ENCODE measurements at places on chromosomes 5 and 9.
A peak's percentile ranks its signal among the peaks of the same experiment; 100 is the strongest.

- no peak for DNase-seq
Observed at GRCh38 chr5:178182158-178182876, 4.9 kb downstream of the GMCL2 start.

- no peak for DNase-seq
Observed at GRCh38 chr5:53303105-53303504, 177.3 kb upstream of the FST start.

DNA sequence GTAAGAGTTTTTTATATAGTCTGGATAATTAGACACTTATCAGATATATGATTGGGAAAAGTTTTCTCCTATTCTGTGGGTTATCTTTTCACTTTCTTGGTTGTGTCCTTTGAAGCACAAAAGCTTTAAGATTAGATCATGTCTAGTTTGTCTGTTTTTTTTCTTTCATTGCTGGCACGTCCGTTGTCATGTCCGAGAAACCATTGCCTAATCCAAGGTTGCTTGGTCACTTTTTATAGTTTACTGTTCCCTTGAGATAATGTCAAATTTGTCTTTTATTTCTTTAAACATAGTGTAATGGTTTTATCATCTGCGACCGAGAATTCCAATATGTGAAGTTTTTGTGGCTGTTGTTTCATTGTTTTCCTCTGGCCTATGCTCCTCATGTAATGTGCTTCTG, 28.8 kb downstream of the GARNL3 start:
- no peak for DNase-seq

DNA sequence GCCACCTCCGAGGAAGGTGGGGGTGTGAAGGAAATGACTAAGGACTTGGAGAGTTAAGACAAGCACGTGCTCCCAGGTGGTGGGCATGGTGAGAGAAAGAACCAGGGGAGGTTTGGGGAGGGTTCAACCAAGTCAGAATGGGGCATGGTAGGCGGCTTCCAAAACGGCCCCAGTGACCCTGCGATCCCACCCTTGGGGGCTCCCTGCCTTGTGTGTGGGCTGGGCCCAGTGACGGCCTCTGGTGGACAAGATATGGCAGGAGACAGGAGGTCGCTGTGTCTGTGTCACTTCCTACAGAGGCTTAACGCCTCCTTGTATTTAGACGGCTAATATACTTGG, 51.3 kb upstream of the IRX4 start:
- DNase-seq, result no peak

DNA sequence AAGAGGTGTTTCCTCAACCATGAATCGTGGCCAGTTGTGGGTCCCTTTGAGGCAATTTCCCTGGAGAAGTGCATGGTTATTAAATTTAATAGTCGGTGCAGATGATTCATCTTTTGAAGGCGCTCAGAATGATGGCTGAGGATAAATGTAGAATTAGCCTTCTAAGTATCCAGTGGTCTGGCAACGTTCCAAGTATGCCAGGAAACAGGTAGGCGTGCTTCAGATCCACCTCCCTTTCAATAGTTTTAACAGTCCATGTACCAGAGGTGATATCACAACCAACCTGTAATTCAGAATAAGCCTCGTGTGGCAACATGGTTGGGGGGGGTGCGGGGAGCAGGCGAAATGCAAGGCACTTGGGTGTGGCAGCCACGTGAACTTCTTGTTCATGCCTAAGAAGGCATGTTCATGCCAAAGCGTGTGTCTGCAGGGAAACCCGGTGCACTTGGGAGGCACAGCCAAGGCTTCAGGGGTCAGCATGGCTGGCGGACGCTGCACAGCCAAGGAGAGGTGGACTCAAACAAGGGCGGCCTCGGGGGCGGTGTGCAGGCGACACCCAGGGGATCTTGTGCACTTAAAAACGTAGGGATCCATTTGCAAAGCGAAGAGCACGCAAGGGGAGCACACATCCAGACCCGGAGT, 5.2 kb upstream of the NKD2 start:
- DNase-seq, result no peak

- no peak for DNase-seq
Observed at GRCh38 chr9:72371151-72371550, 6.1 kb upstream of the ZFAND5 start.

GRCh38 chr5:27125856-27126255, 87.5 kb upstream of the CDH9 start:
- no peak for DNase-seq

- DNase-seq, result no peak
Observed at GRCh38 chr5:52839285-52839684, 51.6 kb downstream of the ITGA1 start.

- DNase-seq, result peak; percentile 13
Observed at GRCh38 chr9:109182940-109183798, 16.1 kb upstream of the FRRS1L start.

- DNase-seq, result no peak
Observed at GRCh38 chr9:108621991-108622855, 233.6 kb downstream of the ACTL7B start.

- peak; percentile 55 for DNase-seq
Observed at GRCh38 chr5:1152771-1153282, 41.0 kb upstream of the SLC12A7 start.

DNA sequence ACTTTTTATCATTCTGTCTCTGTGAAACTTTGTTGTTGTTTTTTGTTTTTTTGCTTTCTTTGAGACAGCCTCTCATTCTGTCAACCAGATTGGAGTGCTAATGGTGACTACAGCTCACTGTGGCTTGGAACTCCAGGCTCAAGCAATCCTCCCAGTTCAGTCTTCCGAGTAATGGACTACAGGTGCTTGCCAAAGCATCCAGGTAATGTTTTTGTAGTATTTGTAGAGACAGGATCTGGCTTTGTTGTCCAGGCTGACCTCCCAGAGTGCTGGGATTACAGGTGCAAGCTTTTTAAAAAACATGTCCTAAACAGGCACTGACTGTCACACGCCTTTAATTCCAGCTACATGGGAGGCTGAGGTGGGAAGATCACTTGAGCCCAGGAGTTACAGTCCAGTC, 235.1 kb downstream of the MEF2C start:
- no peak for DNase-seq

DNA sequence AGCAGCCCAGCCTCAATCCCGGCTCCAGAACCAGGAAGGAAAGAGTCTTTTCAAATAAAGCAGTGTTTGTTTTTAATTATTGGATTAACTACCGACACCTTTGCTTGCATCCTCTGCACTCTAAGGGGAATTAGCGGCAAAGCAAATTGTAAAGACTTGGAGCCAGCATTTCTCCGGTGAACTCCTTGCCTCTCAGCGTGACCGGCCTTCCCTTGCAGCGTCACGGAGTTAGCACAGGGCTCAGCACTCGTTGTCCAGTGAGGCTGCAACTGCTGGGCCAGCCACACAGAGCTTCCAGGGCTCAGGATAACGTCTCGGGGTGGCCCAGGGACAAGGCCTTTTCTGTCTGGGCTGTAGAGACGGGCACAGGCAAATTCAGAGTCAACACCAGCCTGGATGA, 180.6 kb downstream of the OLFM1 start:
- no peak for DNase-seq

DNA sequence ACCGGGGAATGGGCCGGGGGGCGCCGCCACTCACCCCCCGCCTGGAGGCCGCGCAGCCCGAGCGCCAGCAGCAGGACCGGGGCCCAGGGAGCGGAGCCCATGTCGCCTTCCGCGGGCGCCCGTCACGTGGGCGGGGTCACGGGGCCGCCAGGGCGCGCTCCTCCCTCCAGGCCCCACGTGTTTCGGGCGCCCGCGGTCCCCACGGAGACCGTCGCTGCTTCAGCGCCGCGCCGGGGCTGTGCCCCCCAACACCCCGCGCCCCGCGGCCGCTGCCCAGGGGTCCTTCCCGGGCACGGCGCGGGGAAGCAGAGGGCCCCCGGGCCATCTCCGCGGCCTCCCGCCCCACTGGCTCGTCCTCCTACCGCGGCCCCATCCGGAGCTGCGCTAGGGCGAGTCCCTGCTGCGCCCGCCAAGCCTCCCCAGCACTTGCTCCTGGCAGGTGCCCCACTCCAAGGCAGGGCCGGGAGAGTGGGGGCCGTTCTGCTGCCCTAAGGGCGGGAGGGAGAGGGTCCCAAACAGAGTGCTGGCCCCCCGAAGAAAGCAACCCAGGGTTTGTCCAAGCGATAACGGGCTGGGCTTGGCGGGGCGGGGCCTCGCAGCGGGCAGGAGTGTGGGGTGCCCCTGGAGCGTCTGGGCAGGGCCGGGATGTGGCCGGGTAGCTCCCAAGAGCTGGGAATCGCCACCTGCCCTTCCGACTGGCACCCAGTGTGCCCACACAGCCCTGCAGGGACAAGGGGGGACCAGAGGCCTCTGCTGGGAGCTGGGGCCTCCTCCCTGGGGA, at the start of gene DPP7:
DPP7 (minus strand) TSS at position 121 of the 781 bp plus-strand sequence; CDS start at position 101, 20 bp downstream.
- peak; percentile 59 for DNase-seq

DNA sequence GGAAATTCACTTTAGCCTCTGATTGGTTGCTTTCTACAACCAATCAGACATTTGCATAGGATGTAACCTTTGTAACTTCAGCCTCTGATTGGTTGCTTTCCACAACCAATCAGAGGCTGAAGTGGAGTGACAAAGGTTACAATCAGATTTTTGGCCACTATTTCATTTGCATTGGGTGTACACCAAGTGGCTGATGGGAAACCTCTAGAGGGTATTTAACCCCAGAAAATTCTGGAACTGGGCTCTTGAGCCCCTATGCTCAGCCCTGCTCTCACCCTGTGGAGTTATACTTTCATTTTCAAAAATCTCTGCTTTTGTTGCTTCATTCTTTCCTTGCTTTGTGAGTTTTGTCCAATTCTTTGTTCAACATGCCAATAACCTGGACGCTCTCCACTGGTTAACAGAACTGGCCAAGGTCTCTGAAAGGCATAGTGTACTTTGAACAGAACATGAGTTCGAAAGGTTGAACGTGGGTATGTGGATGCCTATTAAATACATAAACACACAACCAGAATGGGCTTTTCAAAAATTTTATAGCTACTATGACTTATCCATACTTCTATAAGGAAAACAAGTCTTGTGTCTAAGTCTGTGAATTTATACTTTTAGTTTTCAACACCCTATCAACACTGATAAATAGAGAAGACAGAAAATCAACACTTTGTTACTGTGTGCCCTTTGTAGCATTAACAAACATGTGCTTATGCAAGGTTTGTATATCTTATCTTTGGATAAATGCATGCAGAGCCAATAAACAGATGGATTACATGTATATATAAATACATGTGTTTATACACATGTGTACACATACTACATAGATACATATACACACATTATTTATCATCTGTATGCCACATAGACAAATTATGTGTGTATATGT, 568.1 kb downstream of the CTNND2 start:
- no peak for DNase-seq

DNA sequence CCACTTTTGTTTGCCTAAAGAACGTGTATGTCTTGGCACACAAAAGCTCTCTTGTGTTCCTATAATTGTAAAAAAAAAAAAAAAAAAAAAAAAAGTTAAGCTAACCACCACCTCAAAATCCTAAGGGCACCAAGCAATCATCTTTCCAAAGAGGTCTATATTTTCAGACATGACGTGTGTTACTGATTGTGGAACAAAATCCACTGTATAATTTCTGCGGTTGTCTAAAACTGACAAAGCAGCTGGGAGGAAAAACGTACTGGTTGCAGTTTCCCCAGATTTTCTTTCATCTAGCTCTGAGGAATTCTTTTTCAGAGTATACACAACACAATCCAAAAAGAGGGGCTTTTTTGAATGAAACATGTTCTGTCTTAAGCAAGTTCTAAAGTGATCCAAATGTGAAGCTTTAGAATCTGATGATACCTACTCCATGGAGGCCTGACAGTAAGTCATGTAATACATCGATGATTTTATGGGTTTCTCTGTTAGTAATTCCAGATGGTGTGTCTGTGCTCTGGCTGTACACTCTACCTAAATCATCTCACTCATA, 375.6 kb upstream of the NUDT12 start:
- no peak for DNase-seq

GRCh38 chr9:131324736-131325679, 35.5 kb downstream of the PLPP7 start:
- no peak for DNase-seq

DNA sequence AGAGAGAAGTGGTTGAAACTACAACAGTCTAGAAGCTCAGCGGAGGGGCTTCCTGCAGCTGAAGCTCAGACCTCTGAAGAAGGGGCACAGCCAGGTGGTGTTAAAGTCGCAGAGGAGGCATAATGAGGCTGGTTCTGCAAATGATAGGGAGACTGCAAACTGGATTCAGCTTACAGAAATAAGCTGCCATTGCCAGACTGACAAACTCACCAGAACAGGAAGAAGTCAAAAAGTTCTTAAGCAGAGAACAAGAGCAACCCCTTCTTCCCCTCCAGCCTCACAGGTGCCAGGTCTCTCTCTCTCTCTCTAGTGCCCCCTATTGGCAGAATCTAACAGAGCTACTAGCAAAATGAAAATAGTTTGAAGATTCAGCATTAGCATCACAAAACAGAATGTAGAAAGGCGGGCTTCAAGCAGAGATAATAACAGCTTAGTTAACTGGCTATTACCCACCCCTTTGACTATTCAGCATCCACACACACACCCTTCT, 76.7 kb downstream of the GRAMD2B start:
- DNase-seq, result no peak

DNA sequence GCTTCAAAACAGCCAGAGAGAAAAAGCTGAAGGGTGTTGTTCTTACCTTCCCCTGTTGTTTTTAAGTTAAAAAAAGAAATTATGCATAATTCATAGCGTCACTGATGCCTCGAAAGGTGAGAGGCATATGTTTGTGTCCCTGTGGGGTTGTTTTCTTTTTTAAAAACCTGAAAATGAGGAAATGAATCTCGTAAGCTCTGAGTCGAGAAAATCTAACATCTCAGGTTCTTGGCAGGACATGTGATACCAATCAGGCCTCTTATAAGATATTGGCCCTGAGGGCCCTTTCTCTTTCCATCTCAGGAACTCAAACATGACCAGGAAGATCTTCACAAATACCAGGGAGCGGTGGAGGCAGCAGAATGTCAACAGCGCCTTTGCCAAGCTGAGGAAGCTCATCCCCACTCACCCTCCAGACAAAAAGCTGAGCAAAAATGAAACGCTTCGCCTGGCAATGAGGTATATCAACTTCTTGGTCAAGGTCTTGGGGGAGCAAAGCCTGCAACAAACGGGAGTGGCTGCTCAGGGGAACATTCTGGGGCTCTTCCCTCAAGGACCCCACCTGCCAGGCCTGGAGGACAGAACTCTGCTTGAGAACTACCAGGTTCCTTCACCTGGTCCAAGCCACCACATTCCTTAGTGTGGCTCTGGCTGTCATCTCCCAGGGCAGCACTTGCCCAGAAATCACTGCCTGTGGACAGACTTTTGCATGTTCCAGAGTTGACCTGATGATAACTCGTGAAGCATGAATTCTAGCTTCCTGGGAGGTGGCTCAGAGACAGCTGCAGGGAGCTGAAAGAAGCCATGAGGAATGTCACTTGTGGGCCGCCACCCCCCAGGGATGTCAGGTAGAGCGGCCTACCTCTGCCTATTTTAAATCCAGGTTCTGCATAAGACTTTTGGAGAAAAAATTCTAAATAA, at the start of gene TAL2:
TAL2 (plus strand) TSS at position 274 of the 921 bp plus-strand sequence; CDS start at position 314, 40 bp downstream.
- no peak for DNase-seq

GRCh38 chr5:17413691-17414090, 84.3 kb upstream of the TAF11L2 start:
- DNase-seq, result no peak

GRCh38 chr5:179732918-179733771, 523 bp downstream of the MAML1 start:
- peak; percentile 60 for DNase-seq

- DNase-seq, result no peak
Observed at GRCh38 chr9:93292288-93292615, 108.3 kb downstream of the WNK2 start.

Data from NCI-H526 (cell line).